Small intestine (tissue), 16 donors: ENCODE measurements at places on chromosomes 4 and X. TPM values are rescaled to one million over a fixed set of nuclear protein-coding genes. Genes with fewer than 3 reads are reported as not detected.

SCOC gene
- polyA plus RNA-seq = 62.9 TPM

SCML2 gene
- 5.0 TPM for polyA plus RNA-seq

DNA sequence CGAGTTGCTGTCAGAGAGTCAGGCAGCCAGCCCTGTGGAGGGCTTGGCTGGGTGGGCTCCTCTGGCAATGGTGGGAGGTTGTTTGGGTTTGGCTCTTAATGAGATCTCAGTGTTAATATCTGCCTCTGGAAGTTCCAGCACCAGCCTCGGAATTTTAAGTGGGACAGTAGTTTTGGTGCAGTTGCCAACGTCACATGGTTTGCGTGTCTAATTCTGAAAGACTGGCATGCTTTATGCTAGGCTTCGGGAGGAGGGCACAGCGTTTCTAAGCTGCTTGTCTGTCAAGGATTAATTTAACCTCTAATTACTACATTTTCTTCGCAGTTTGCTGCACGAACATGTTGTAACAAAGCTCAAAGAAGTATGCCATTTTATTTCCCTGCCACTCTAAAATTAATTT, 9.2 kb downstream of the MAMLD1 start:
- DNase-seq = no peak

DNA sequence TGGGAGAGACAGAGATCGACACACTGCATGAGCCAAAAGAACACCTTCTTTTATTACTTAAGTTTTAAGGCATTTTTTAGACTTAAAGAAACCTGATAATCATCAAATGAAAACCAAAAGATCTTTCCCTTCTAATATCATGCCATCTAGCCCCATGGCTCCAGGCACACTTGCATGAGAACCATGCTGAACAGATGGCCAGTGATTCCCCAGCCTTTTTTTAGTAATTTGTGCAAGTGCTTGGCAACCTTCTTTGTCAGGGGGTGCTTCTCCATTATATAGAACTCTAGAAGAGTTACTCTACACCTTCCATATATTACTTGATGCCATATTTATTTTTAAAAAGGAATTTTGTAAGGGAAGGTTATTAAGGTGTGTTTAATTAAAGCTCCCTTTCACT, 182.2 kb upstream of the TEX13C start:
- DNase-seq = no peak

DNA sequence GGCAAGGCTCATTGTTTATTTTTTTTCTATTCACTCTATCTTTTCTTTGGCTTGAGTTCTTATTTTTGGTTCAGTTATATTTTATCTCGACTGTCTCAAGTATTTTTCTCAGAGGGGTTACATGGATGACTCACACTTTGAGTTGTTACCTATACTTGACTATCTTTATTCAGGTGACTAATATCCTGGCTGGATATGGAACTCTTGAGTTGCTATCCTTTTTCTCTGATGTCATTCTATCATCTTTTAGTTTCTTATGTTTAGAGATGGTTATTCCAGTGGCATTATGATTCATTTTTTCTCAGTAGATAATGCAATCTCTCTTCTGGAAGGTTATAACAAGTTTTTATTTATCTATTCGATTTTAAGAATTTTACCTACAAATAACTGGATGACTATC, 117.9 kb downstream of the COX18 start:
- no peak for DNase-seq

DNA sequence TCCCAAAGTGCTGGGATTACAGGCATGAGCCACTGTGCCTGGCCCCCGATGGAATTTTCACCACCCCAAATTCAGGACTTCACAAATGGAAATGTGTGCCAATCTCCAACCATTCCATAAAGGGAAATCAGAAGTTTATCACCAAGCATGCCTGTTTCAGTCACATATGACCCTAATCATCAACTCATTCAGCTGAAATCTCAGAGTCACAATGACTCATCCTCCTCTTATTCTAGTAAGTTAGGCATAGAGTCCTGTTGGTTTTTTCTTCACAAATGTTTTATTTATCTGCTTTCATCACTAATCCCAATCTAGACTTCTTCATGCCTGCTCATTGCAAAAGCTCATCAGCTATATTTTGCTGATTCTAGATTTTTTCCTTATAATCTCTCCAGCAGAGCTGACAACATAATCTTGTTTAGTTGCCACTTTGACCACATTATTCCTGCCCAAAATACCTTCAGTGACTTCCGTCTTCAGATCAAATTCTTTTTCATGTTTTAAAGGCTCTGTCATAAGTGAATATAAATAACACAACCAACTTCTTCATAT, 83.3 kb downstream of the SLC7A11 start:
- DNase-seq = no peak

DNA sequence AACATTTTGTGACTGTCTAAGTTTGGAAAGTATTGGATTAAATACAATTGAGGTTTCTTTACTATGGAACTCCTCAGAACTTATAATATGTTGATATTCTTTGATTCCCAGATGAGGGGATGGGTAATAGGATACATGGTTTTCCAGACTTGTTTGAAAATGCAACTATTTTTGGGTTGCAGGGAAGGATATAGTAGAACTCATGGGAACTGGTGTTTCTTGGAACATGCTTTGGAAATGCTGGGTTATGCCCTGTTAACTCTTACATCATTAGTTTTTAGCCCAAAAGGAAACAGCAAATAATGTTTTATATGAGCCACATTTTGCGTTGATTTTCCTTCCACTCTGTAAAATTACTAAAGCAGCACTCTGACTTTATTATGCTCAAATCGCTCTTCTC, 41.9 kb downstream of the HPF1 start:
- DNase-seq = no peak
